Activated CD4-positive, alpha-beta T cell treated with anti-CD3 and anti-CD28 coated beads, Interleukin-2, amount 50 U/mL, for 24 hours (primary cell): ENCODE measurements at places on chromosomes 12 and 14.

- no peak for DNase-seq
Measured at GRCh38 chr12:69284131-69284530, 44.8 kb downstream of the CPSF6 start.

GRCh38 chr12:24252602-24253001 lies 303.1 kb upstream of the SOX5 start:
- no peak for DNase-seq

- DNase-seq: no peak
Measured at GRCh38 chr12:118709946-118710345, 271.4 kb upstream of the SRRM4 start.

- DNase-seq: no peak
Measured at GRCh38 chr12:38907201-38907923, 2.0 kb upstream of the CPNE8 start.

DNA sequence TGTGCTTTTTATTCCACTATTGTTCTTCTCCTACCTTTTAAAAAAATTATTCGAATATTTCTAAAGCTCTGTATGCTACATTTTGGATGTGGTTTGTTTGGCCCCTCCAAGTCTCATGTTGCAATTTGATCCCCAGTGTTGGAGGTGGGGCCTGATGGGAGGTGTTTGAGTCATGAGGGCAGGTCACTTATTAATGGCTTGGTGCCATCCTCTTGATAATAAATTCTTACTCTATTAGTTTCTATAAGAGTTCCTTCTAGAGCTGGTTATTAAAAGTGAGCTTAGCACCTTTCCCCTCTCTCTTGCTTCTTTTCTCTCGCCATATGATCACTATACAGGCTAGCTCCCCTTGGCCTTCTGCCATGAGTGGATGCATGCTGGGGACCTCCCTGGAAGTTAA lies 445.6 kb upstream of the PDE3A start:
- no peak for DNase-seq

- no peak for DNase-seq
Measured at GRCh38 chr12:93772003-93772700, 95.0 kb downstream of the CRADD start.

- no peak for DNase-seq
Measured at GRCh38 chr14:101463566-101464171, 97.6 kb upstream of the DIO3 start.

GRCh38 chr14:104587641-104588040 lies 8.1 kb downstream of the C14orf180 start:
- no peak for DNase-seq

DNA sequence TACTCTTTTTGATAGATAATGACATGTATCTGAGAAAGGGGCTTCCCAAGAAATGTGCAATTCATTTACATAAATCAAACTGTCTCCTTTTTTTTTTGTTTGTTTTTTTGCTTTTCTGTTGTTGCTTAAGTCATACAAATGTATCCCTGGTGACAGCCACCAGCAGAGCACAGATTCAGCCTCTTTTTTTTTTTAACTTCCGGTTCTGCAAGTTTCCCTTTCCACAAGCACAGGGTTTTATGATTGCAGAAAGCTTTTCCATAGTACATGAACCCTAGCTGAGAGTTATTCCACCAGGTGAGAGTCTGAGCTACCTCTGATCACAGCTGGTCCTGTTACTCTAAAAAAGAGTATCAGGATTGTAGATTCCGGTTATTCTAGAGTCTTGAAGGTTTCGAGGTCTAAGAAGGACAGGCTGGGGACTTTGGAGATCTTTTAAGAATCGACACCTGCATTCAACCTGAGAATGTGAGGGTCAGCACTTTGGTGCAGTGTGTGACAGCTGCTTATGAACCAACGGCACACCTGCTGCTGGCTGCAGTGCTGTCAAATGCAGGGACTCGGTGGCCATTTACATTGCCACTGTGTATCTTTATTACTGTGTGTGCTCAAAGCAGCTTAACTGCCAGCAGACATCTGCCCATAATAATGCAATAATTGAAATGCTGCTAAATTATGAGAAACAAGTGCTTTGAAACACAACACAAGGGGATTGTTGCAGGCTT lies 551.7 kb downstream of the NRXN3 start:
- DNase-seq: no peak

DNA sequence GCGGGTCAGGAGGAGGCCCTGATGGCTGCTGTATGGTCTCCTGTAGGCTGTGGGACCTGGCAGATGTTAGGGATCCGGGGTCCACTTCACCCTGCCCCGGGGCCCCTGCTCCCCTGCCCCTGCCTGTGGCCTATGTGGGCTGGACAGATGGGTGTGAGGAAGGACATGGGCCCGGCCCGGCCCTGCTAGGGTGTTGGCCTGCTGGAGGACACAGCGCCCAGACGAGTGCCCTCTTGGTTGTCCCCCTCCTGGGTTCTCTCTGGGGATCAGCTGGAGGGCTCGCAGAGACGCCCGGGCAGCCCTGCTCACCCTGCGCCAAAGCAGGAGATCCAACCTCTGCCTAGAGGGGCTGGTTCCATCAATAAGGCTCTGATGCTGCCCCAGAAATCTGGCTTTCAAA lies 36.2 kb downstream of the BEGAIN start:
- no peak for DNase-seq

DNA sequence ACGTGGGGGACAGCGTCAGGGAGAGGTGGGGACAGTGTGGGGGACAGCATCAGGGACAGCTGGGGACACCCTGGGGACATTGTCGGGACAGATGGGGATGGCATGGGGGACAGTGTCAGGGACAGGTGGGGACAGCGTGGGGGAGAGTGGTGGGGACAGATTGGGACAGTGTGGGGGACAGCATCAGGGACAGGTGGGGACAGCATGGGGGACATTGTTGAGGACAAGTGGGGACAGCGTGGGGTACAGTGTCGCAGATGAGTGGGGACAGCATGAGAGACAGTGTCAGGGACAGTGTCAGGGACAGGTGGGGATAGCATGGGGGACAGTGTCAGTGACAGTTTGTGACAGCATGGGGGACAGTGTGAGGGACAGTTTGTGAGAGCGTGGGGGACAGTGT lies 240.9 kb downstream of the TMEM121 start:
- no peak for DNase-seq

DNA sequence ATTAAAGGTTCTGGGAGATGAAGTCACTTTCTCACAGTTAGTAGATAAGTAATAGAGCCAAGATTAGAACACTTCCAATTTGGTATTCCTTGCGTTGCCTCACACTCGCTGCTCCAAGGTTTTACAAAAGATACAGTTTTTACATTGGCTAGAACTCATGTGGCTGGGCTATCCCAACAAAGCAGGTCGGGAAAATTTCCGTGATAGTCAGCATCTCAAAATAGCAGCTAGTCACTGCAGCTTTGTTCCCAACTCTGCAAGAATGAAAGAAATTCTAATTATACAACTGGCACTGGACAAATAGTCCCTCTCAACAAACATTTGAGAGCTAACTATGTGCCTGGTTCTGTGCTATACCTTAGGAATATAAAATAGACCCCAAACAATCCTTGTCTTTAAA lies 24.6 kb upstream of the PPP1R12A start:
- DNase-seq: no peak
